Activated CD4-positive, alpha-beta T cell treated with anti-CD3 and anti-CD28 coated beads, Interleukin-2, amount 10 ng/mL, durations not matched to agents 7 days and 5 days (primary cell): ENCODE measurements at places on chromosomes 2 and 18. TPM values are rescaled to one million over a fixed set of nuclear protein-coding genes. Genes with fewer than 3 reads are reported as not detected.
A peak's percentile ranks its signal among the peaks of the same experiment; 100 is the strongest.

DNA sequence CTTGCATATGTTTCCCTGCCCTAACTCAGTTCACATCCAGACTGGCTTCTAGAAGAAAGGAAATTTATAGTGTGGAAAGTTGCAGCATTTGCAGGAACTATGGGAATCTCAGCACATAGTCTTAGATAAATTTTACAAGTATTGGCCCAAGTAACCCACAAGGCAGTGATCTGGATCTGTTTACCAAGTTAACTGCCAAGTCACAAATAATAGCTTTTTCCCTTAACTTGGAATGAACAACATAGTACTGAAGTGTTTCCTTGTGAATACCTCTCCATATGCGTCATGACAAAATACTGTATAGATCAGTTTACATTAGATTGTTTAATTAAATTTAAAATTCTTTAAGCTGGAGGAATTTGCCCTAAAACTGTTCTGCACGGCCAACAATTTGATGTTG is 255.8 kb upstream of the EPAS1 start:
- DNase-seq: no peak

DNA sequence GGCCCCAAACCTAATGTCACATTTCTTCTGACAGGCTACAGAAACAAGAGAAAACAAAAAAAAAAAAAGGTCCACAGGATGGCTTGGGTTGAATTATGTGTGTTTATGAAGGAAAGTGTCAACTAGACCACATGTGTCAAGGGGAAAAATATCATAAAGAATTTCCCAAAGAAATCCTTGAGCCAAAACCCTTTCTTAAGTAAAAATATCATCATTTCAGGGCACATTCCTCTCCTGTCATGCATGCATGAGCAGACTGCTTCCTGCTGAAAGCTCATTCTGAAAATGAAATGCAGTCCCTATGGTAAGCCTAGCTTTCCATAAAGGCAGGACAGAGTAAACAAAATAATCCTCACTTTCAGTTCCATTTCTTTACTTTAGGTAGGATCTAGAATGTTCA is 85.7 kb upstream of the RBBP8 start:
- no peak for DNase-seq

GRCh38 chr2:236580746-236581355 is 11.2 kb downstream of the ACKR3 start:
- DNase-seq: no peak

DNA sequence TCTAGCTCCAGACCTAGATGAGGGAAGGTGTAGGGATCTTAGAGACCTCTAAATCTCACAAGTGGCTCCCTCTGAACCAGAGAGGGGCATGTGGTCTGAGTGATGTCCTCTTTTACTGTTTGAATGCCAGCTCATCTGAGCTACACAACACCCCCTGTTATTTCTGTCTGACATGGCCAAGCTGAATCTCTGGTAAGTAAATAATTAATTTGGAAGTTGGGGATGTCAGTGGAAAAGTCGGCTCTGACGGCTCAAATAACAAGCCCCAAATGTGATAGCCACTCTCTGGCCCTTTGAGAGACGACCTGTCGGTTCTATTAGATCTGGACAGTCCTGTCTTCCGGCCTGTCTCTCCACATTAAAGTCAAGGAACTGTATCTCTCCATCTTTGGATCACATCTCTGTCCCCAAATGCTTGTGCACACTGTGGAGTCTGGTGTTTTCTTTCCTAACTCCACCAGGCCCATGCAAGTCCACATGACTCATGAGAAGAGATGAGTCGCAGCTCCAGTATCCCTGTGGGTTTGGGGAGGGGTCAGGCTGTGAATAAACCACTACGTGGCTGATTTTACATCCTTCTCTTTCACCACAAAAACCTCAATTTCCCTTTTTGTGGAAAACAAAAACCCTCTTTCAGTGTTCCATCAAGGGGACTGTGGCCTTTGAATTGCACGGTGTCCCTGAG is 52.5 kb downstream of the SETBP1 start:
- peak; percentile 25 for DNase-seq

GRCh38 chr2:105809097-105809473 is 64.4 kb downstream of the NCK2 start:
- DNase-seq: no peak

DNA sequence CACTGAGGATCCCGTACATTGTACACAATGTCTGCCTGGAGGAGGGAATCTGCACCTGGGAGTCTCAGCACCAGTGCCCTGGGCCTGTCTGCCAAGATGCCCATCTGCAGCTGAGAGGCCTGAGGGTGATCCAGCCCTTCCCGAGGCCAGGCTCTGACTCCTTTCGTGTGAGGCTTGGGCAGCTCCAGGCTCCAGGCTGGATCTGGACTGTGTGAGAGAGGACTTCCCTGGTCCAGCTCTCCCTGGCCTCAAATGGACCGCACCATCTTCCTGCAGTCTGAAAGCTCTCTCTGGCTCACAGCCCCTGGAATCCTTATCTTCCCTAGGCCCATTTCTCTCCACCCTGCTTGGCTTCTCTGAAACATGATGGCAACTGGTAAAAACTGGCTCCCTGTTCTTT is 324.6 kb downstream of the DYSF start:
- no peak for DNase-seq

DNA sequence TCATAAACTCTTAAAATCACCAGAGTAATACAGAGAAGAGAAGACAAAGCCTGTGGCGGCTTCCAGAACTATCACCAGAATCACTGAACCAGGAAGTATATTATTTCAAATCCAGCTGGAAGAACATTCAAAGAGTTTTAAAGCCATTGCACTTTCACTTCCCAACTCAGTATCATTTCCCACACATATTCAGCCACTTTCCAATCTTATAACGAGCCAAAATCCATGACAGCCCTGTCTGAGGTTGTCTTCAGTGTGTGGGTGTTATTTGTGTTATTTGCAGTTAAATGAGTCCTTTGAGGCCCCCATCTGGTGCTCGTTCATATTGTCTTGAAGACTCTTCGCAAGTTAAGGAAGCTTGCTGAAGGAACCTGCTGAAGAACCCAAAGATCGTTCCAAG is 559.9 kb downstream of the TSN start:
- DNase-seq: no peak

DNA sequence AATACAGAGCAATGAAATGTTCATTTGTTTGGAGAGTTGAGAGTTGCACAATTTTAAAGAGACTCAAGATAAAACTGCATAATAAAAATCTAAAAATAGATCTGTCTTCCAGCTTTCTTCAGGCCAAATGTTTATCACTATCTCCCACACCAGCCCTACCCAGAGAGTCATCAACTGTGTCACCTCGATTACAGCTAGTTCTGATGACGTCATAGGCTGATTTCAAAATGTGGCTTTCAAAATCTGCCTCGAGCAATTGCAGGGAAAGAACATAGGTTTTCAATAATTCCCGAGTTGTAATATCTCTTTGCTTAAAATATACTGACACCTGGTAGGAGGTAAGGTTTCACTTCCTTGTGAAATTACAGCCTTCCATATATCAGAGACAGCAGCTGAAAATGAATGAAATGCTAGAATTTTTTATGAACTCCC is 677.6 kb upstream of the ID2 start:
- DNase-seq: no peak

The RTP5 gene
- not detected for total RNA-seq

The SP5 gene
- total RNA-seq: not detected

The FBXO15 gene
- total RNA-seq: 0.54 TPM
